ENCODE measurements at places on chromosomes 7 and 10. TPM values are rescaled to one million over a fixed set of nuclear protein-coding genes. Genes with fewer than 3 reads are reported as not detected.

Gene SPDYE2B
- total RNA-seq: not detected

Gene GALNT17
- total RNA-seq: not detected

Gene RINT1
- 23.4 TPM for total RNA-seq

Gene FAM25C
- not detected for total RNA-seq

Gene TRPV5
- not detected for total RNA-seq

DNA sequence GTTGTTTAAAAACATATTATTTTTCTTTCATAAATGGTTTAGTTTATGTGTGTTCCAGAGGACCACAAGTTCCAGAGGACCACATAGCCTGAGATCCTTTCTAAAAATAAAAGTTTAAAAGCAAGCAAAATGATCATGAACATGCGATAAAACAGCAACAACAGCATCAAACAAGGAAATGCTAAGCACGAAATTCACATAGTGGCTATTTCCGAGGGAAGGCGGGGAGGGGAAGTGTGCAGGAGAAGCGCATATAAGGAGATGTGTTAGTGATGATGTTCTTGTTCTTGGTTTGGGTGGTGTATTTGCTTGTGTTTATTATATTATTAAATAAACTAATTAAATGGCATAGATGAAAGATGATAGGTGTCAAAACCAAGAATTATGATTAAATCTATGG is 1.2 kb downstream of the TBATA start:
- DNase-seq: no peak

- no peak for DNase-seq
Measured at GRCh38 chr7:150968056-150968733, 9.9 kb downstream of the KCNH2 start.

DNA sequence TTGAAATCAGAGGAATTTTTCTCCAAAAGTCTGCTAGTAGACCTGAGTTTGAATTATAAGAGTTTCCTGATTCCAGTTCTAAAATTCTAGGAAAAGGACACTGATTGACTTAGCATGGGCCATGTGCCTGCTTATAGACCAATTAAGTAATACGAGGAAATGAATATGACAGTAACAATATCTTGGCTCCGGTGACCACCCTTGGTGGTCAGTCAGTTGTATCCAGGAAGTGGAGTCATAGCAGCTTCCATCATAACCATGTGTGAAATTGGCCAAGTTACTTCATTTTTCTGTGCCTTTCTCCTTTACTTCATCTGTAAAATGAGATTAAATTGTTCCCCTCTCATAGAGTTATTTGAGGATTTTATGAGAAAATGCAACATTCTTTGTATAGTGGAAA is 66.9 kb downstream of the MTPAP start:
- DNase-seq: peak; percentile 22

- no peak for DNase-seq
Measured at GRCh38 chr7:128105228-128106022, 74.2 kb upstream of the LRRC4 start.

DNA sequence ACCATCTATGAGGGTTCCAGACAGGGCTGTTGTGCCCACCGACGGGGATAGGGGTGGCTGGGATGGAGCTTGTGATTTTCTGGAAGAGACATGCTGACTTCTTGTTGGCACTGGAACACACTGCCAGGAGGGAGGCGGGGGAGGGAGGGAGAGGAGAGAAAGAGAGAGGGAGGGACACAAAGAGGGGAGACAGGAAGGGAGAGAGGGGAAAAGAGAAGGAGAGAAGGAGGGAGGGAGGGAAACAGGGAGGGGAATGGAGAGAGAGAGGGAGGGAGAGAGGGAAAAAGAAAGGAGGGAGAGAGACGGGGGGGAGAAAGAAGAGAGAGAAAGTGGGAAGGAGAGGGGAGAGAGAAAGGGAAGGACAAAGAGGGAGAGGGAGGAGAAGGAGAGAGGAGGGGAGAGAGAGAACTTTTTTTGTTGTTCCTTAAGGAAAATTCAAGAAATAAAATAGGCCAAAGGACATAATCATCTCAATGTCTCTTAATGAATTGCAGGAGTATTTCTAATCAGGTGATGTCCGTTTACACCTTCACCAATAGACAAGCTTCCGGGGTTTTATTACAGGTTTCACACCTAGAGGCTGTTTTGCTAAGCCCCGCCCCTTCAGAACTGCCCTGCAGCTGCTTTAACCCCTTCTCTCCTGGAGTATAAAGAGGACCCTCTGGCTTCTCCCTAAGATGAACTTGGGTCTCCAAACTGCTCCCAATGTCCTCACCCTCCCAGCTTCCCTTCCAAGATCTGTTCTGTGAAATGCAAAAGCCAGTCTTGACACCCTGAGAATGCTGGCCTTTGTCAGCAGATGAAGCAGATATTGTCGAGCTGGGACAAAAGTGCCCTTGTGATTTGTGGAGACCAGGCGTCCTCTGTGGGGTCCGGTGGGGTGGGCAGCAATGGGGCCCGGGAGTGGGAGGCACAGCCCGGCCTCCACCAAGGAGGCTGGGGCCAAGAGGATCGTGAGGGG is 82.0 kb upstream of the GTF2IRD1 start:
- no peak for DNase-seq

DNA sequence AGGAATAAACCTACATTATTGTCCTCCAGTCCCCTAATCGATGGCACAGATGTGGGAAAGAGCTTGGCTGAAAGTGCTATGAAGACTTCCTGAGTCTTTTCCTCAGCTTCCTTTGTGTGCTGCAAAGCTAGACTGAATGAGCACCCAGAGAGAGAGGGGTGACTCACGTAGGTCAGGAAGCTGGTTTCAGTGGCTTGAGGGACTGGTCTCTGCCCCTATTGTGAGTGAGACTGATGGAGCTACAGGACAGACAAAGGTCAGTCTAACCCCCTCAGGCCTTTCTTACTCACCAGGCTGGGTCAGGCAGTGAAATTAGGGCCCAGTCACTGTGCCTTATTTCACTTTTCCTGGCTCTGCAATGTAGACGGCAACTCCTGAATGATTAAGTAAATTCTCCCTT is 171.1 kb upstream of the GRB10 start:
- DNase-seq: peak; percentile 81

DNA sequence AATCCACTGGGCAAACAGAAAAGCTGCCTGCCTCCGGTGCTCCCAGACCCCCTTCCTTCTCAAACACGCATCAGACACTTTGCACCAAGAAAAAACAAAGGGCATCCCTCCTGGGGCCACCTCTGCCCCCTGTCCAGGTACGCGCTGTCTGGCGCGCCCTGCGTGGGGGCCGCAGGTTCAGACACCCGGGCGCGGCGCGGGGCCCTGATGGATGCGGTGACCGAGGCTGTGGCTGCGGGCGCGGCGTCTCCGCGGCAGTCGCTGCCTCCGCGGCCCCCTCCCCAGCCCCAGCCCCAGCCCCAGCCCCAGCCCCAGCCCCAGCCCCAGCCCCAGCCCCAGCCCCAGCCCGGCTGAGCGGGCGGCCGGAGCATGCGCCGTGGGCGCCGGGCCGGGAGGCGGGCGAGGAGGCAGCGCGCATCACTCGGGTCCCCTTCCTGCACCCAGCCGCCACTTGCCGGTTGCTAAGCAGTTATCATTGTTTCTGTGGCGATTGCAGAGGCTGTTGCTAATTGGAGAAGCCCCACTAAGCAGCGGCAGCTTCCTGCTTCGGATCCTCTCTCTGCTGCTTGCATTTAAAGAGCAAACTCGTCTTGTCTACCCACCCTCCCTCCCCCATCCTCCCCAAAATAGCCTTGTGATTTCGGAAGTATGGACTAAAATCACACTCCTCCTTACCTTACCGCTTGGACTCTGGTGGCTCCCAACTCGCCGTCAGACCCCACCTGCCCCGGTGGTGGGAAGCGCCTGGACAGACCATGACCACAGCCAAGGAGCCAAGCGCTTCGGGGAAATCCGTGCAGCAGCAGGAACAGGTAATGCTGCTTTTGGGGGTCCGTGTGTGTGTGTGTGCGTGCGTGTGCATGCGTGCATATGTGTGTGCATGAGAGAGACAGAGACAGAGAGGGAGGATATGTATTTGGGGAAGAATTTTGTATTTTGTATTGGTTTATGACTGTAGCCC is 252.8 kb downstream of the DPP6 start:
- DNase-seq: no peak

DNA sequence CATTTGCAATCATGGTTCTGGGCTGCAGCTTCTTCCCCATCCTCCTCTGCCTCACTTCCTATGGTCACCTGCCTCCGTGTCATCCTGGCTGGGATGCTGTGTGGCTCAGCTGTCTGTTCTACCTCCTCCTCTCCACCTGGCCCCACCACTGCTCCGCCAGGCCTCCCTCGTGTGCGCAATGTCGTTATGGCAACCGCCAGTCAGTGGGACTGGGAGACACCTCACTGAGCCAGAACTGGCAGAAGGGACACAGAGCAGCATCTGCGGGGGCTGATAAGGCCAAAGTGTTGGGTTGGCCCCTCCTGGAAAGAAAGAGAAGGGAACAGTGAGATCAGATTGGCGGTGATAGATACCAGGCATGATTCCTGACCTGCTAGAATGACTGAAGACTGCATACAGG is 527.5 kb downstream of the INHBA start:
- no peak for DNase-seq

DNA sequence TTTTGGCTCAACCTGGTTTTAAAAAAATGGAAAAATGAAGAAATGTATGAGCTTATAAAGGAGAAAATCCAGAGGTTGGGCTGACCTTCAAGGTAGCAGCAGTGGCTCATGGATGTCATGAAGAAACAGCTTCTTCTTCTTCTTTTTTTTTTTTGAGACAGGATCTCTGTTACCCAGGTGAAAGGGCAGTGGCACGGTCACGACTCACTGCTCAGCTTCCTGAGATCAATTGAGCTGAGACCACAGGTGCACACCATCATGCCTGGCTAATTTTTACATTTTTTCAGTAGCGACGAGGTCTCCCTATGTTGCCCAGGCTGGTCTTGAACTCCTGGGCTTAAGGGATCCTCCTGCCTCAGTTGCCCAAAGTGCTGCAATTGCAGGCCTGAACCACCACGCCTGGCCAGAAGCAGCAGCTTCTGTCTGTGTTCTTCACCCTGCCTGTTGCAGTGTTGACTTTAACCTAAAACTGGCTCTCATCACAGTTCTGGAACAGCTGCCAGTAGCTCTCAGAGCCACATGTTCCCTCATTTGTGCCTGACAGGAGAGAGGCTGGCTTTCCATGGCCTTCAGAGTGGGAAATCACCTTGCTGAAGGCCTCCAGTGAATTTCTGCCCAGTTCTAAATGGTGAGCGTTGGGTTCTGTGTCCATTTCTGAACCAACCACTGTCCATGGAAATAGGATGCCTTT is 117.7 kb downstream of the PFKFB3 start:
- no peak for DNase-seq

GRCh38 chr7:71290452-71290851 is 158.5 kb downstream of the GALNT17 start:
- DNase-seq: no peak
